Activated CD8-positive, alpha-beta memory T cell treated with anti-CD3 and anti-CD28 coated beads, Interleukin-2, amount 50 U/mL, for 4 hours (primary cell): ENCODE measurements at places on chromosomes 1 and 21.

DNA sequence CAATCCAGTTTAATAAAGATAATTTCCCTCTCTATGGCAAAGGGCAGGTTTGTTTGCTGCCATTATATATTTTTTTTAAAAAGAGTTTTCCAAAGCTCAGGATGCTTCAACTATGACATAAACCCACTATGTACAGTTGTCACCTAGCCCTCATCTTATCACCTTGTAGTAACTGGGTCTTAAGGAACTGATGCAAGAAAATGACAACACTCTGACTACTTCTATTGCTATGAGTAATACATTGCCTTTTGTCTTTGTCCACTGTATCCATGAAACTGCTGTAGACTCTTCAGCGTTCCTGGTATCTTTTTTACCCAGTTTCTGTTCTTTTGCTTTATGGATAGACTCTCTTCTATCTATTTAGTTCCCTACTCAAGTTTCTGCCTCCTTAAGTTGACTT is 586.5 kb downstream of the NEGR1 start:
- no peak for DNase-seq

- no peak for DNase-seq
Observed at GRCh38 chr1:240074422-240074821, 17.3 kb upstream of the FMN2 start.

- DNase-seq = no peak
Observed at GRCh38 chr1:2814511-2815075, 13.1 kb upstream of the TTC34 start.

DNA sequence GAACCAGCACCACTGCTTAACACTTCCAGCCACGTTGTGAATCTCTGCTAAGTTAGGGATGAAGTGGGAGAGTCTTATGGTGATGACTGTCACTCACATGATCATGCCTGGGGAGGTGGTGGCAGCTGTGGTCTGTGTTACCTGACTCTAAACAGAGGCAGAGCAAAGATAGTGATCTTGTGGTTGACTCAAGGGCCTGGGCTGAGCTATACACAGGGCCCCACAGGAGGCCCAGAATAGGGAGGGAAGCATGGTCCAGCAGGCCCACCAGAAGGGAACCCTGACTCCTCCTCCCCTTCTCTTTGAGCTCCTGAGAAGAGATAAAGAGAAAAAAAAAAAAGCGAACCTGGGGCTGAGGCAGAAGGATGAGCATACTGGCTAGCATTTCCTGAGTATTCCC is 55.0 kb downstream of the PLXNA2 start:
- no peak for DNase-seq

- DNase-seq = no peak
Observed at GRCh38 chr21:8991088-8991907, 1530.1 kb upstream of the TPTE start.

- DNase-seq = no peak
Observed at GRCh38 chr1:109547463-109548320, 723 bp upstream of the GNAI3 start.

DNA sequence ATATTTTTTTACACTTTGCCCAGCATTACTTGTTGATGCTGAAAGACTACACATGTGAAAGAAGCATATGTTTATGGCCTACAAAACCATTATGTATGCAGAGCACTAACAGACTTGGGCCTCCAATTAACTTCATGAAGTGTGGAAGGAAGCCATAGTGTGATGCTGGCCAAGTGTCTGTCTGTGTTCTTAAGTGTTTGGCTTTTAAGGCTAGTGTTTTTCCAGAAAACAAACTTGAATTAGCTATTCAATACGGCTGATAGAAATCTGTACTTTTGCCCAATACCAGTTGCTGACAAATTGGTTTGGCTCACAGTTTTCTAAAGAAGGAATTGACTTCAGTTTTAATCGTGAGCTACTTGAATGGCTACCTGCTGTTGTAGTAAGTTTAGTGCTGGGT is 136.1 kb downstream of the ADGRL2 start:
- no peak for DNase-seq

DNA sequence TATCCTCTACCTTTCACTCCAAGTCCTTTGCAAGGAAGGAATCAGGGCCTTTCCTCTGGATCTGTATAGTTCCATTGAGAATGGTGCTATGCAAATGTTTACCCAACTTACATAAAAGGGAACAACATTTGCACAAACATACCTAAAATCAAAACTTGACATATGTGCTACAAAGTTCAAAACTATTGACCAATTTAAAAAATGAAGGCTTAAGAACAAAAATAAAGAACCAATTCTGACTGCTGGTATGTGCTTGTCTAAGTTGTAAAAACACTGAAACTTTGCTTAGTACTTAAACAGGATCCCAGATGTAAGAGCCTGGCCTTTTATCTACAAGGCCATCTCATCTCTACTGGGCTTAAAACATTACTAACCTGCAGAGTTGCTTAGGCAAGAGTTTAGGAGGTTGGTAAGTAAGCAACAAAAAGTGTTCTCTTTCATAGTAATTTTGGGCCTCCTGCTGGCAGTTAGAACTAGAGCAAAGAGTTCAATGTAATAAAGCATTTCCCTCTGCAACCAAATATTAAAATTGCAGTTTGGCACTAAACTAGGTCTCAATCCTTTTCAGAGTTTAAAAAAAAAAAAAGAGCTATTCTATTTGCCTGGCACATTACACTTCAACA is 2.0 kb downstream of the SCMH1 start:
- no peak for DNase-seq

DNA sequence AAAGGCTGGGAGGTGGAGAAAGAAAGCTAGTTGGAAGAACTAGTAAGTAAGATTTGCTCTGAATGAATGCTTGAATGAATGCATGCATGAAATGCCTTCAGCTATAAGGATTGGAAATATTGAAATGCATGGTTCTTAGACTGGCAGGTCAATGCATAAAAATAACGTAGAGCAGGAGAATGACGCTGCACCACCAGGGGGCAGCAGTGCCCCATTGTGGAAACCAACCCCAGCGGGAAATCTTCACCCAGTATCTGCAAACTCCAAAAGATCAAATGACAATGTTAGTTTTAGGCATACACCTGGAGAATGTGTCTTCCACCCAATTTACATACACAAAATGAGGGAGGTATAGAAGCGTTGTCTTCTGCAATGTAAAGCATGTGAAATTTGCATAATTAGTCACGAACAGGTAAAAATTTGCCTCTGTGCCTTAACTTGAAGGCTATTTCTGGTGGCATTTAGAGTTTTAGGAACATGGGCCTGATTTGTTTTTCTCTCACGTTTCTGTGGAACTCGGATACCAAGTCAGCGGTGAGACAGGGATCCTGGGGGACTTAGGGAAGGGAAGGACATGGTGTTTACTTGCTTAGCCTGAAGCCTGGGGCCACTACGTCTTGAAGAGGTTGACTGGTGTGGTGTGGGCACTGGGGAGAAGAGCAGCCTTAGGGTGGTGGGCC is 78.6 kb downstream of the HHAT start:
- peak; percentile 78 for DNase-seq

DNA sequence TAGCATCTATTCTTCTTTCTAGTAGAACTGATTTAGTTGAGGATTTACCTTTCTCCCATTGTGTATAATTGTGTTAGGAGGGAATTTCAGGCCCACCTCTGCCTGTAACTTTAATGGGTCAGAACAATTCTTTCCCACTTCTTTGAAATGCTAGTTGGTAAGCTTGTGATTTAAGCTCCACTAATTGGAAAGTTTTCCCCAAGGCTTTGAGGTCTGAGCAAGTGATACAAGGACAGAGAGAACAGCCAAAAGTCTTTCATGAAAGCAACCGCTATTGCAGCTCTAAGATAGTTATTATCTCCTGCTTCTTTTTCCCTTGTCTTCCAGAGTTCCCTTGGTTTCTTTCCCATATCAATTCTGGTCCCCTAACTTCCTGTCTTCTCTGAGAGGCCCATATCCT is 38.7 kb upstream of the PDC start:
- no peak for DNase-seq

DNA sequence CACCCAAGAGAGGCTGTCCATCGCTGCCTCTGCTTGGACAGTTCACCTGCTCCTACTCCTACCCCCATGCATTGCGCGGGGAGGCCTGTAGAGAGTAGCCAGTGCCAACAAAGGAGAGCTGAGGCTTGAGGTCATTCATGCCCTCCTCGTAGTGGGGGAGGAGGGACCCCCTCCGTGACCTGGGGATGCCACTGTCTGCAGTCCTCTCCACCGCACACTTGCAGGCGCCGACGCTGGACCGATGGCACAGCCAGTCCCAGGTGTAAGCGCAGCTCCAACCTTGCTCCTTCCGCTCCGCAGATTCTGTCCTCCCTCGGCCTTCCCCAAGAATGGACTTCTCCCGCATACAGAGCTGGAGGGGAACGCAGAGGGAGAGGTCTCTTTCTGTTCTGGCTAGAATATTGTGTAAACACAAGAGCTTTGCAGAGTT is 672 bp upstream of the PHLDA3 start:
- DNase-seq = no peak

- DNase-seq = no peak
Observed at GRCh38 chr1:204205486-204205885, 8.3 kb downstream of the GOLT1A start.

DNA sequence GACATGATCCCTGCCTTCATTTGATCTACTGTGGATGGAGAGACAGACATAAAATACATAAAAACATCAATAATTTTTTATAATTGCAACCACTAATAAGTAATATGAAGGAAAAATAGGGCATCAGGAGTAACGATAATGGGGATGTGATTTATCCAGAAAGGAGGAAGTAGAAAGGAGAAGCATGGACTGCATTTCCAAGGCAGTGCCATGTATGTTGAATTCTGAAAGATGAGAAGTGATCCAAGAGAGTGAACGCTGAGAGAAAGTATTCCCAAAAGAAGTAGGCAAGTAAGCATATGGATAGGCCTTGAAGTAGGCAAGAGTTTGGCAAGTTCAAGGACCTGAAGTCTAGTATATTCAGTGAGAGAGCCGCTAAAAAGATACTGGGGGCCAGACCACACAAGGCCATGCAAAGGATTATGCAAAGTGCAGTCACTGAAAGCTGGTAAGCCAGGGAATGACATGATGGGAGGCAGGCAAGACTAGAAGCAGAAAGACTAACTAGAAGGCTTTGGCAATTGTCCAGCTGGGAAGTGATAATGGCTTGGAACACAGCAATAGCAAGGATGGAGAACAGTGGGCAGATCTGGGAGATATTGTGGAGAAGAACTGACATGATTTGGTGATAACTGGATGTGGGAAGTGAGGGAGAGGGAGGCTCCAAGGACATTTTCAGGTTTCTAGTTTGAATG is 85.9 kb downstream of the TM2D1 start:
- DNase-seq = no peak

GRCh38 chr1:148161053-148161901 is 9.2 kb upstream of the NBPF11 start:
- no peak for DNase-seq

DNA sequence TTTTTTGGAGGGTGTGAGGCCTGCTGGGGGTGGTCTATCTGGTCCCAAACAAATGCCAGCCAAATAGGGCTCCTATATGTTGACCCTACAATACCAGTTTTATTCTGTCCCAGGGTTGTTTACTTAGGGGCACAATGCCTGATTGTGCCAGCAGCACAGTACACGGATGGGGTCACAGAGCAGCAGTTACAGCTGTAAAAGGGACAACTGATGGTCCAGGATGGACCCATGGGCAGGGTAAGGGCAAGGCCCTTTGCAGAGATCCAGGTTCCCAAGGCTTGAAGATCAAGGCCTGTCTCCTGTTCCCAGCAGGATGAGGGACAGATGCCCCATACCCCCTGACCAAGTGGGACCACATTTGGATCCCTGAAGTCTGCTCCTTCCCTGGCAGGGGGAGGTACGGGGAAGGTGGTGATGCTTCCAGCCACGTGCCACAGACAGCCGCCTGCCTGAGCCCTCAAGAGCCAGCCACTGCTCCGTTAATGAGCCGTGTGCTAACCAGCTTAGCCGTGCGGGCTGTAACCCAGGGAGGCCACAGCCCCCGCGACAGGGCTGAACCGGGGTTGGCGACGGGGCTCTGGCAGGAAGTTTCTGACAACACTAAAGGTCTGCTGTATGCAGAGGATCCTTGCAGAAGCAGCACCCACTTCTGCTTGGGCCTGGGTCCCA is 18.2 kb downstream of the SLC6A9 start:
- DNase-seq = no peak

- no peak for DNase-seq
Observed at GRCh38 chr1:22953740-22954141, 18.9 kb downstream of the LACTBL1 start.

DNA sequence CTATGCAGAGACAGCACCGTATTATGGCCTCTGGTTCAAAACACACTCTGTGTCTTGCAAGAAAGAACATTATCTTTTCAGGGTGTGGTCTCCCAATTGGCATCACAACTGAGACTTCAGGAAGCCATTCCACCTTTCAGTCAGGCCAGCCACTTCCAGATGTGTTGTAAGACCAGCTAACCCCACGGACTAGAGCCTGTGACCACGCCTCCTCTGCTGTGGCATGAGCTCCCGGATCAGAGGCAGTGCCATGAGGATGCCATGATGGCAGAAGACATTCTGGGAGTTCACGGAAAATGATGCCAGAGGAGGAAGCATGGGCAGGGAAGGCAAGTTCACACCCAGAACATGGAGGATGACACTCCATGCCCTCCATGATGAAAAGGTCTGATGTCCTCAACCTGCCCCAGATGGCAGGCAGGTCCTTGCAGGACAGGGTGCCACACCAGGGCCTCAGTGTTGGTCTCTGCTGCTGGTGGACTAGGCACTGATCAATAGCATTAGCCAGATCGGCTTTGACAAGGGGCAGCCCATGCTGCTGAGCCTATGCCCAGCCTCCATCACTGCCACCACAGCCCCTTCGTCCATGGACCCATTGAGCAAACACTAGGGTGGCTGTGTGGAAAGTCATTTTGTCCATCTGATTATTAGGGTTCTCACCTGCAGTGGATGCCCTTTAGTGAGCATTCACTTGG is 341.6 kb downstream of the MATN1 start:
- DNase-seq = no peak

GRCh38 chr21:42061986-42062235 is 9.2 kb upstream of the UMODL1 start:
- DNase-seq = no peak

DNA sequence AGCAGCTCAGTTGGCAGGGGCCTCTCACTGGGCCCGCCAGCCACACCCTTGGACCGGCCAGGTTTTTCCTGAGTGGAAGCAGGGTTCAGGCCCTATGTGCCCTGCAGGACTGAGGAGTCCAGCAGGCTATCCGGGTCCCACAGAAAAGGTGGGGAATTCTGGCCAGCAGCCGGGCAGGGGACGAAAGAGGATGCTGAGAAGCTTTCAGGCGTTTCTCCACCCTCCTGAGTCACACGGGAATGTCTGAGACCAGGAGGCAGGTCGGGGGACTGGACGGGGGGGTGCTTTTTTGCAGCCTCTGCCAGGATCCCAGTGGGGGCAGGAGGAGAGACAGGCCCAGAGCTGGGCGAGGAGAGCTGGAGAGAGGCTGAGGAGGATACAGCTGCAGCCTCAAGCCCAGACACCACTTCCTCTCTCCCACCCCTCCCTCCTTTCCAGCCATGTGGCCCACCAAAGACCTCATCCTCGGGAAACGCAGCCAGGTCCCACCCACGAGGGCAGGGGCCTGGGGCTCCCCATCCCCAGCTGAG is 105.4 kb downstream of the SPSB1 start:
- DNase-seq = no peak

- no peak for DNase-seq
Observed at GRCh38 chr1:234489698-234490077, 10.7 kb upstream of the TARBP1 start.

GRCh38 chr1:8879464-8879921 is 1.0 kb upstream of the ENO1 start:
- no peak for DNase-seq
